GM12891 (cell line): ENCODE measurements at places on chromosomes 7 and 10.

- DNase-seq: no peak
Measured at GRCh38 chr7:18290865-18291264, 204.7 kb upstream of the HDAC9 start.

DNA sequence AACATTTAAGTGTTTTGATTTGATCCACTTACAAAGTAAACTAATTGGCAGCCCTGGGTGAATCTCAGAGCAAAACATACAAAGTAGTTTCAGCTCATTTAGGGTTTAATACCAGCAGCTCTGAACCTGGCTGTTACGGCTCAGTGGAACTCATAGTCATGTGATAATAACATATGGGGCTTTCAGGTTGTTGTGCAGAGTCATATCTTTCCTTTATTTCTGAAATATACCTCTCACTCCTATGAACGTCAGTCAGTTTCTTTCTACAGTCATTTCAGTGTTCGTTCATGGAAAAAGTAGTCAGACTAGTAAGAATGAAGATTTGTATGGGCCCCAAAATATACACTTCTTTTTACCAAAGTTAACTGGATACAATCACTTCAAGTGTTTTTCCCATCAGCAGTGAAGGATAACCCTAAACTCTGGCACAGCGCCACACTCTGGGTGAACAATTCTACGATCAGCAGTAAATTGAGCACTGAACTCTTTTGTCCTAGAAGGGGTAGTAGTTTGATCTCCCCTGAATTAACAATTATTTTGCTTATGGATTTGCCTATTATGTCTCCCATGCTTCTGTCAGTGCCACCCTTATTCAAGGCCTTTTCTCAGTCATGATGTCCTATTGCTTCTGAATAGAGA is 218.6 kb downstream of the THSD7A start:
- no peak for DNase-seq

DNA sequence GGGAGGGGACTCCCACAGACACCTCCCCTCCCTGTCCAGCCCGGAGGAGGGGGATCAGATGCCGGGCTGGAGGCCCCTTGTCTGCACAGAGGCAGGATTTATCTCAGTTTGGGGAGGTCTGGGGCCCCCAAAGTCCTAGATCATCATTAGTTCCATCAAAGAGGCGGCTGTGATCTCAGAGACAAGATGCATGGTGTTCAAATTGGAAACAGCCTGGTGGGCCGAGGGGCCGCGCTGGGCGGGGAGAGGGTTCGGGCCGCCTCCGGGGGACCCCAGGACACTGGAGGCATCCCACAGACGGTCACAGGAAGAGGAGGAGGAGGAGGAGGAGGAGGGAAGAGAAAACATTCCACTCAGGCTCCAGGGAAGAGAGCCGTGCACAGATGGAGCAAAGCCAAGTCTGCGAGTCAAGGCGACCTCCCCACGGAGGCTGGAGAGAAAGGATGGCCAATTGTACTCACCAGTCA is 69.5 kb upstream of the CUX1 start:
- DNase-seq: no peak

- DNase-seq: no peak
Measured at GRCh38 chr10:95389982-95390381, 99.2 kb upstream of the PDLIM1 start.

DNA sequence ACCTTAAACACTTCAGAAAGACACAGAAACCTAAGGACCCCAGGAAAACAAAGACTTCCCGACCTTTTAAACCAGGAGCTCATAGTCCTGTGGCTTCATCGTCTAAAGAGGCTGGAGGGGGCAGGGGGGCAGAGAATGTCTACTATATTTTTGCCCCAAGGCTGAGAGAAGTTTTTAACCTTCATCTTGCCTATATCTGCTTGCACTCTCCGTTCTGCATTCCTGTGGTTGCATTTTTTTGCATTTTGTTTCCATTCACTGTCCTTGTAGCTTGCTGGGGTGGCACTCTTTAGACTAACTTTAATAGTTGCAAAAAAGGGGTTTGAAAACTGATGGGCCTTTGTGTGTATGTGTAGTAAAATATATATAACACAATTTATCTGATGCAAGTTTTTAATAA is 23.7 kb downstream of the PRKAR2B start:
- no peak for DNase-seq

GRCh38 chr10:73485320-73485719 is 10.5 kb downstream of the PPP3CB start:
- DNase-seq: no peak

GRCh38 chr7:50812841-50813475 is 30.3 kb upstream of the GRB10 start:
- no peak for DNase-seq

DNA sequence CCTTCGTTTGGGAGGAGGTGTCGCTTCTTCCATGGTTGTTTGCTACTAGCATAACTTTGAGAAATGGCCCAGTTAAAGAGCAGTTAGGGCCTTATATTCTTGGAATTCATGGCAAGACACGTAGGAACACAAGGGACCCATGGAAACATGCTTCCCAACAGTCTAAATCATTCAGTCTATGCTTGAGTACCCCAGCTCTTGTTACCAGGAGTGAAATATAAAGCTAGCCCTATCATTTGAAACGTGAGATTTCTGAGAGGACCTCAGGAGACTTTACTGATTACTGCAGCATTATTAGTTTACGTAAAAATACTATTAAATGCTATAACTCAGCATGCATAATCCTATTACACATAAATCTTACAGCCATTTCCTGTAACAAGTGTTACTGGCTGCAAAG is 328.6 kb upstream of the CDC14C start:
- DNase-seq: no peak

DNA sequence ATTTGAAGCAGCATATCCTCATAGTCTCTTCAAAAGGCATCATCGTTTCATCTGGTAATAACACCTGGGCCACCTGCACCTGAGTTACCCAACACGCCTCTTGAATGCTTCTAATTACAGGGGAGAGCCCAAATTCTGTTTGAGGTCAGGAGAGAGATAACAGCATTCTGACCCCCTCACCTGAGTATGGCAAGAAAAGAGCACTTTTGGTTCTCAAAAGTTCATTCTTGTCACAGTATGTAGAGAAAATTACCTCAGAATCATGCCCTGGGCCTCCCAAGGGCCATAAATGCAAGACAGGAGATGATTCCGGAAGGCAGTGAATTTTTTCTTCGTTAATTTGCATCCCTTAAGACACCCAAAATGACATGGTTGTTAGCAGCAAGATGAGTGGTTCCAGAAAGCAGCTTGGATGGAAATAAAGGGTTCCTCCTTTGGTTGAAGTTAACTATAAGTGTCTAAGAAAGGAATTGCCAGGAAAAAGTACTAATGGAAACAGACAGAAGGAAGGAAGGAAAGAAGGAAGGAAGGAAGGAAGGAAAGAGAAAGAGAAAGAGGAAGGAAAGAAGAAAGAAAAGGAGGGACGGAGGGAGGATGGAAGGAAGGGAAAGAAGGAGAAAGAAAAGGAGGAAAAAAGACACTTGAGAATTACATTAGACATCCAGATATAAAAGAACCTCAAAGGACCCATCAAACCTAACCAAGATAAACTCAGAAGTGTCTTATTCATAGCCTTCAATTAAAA is 228.4 kb upstream of the RHOBTB1 start:
- DNase-seq: no peak

DNA sequence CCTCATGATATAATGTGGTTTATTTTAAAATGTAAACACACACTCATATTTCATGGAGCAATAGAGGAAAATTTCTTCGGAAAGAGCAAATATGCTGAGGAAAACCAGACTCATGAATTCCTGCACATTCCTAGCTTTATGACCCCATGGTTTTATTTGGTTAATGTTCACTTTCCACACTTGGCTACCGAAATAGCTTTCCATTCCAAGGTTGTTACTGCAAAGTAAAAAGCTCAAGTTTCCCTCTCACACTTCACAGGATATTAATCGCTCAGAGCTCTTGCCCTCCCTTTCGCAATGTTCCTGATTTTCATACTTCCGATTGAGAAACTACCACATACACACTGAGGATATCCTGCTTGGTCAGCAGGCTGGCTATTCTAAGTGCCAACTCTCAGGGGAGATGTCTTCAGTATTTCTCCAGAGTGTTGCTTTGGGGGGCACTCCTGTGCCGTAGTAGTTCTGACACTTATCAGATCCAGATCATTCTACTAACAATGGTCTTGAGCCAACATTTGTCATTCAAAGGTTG is 77.5 kb upstream of the STEAP1B start:
- no peak for DNase-seq

GRCh38 chr10:104931612-104932134 is 290.6 kb downstream of the SORCS3 start:
- DNase-seq: no peak

DNA sequence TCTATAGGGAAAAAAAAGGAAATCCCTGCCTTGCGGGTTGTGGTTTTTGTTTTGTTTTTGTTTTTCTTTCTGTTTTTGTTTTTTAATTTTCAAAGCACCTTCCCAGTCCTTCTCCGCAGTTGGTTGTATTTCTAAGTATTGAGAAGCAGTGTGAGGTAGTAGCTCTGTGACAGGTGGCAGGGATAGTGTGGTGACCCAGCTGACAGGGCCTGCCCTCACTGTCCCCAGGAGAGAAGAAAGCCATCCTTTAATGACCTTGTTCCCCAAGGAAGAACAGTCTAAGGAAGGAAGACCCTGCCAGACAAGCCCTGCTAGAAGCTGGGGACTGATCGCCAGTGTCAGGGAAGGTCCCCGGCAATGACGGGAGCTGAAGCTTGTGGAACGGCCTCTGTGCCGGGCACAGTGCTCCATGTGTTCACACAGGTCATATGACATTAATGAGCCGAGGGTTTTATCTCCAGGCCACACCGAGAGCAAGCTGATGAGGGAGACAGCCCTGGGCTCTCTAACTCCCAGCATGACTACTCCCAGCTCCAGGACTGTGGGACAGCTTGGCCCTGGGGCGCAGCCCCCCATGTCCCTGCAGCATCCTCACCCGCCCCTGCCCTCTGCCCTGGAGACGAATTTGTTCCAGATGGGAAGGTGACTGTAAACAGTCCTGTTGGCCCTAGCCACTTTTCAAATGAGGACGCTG is 69.0 kb upstream of the LRRC18 start:
- DNase-seq: no peak

- DNase-seq: no peak
Measured at GRCh38 chr7:48505051-48505450, 333.8 kb downstream of the ABCA13 start.

GRCh38 chr7:98423043-98423442 is 22.2 kb upstream of the BAIAP2L1 start:
- no peak for DNase-seq

DNA sequence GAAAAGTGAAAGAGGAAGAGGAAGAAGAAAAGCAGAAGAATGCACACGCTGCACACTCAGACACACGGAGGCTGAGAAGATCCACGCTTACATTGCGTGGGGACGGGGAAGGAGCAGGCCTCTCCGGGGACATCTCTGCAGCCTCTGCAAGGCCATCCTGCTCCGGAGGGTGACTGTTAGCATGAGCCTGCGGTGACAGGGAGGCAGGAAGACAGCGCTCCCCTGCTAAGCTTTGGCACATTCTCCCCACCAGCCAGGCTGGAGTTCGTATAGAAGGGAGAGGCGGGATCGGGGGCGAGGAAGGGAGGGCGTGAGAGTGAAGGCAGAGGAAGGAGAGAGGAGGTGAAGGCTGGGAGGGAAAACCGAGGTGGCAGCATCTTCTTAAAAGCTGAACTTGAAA is 366.0 kb upstream of the SHH start:
- DNase-seq: no peak

- DNase-seq: no peak
Measured at GRCh38 chr7:36400036-36400435, 10.4 kb downstream of the ANLN start.

GRCh38 chr10:100979791-100980272 is 7.5 kb downstream of the MRPL43 start:
- no peak for DNase-seq

DNA sequence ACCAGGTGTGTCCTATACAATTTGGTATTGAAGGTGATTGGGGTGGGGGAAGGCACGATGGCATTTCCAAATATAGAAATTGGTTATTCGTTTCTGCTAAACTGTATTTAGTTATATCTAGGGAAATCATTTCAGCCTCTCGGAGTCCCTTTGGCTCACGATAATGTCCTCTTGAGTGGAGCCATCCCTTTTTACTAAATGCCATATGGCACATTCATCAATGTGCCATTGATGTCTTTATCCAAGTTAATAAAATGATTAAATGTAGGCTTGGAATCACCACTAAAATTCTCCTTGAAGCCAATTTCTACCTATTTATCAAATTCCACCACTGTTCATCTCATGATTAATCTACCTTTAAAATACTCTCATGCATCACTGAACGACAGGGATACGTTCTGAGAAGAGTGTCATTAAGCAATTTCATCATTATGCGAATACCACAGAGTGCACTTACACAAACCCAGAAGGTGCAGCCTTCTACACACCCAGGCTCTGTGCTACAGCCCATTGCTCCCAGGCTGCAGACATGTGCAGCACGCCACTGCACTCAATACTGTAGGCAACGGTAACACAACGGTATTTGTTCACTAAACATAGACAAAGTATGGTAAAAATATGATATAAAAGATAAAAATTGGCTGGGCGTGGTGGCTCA is 219.2 kb upstream of the C7orf33 start:
- no peak for DNase-seq

DNA sequence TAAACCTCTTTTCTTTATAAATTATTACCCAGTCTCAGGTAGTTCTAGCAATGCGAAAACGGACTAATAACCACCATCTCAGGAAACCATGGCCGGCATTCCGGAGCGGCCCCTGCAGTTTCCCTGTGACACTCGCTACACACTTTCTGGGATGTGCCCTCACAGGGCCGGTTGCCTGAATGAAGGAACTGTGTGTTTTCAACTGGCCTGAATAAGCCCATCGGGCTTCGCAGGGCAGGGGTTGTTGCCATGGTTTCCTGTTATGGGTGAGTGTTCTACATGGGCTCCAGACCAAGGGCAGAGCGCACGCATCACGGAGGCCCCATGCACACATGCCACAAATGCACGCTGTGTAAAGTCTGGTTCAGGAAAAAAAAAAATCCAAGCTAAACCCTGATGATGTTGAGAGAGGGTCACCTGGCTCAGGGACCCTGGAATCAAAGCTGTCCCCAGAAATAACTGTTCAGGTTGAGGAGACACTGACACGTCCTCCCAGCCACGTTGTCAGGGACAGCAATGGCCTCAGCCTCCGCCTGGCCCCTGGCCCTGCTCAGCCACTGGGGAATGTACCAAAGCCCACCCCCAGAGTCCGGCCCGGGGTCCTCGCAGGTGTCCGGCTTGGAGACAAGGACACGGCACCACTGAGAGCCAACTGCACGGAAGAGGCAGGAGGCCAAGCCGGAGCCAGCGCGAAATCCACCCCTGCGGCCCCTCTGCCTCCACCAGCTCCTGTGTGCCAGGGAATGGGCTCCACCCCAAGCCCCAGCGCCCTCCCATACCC is 47.9 kb downstream of the STK32C start:
- DNase-seq: no peak
